Large intestine (tissue), 12 donors: ENCODE measurements at places on chromosomes 7 and 10. TPM values are rescaled to one million over a fixed set of nuclear protein-coding genes. Genes with fewer than 3 reads are reported as not detected.

HOXA6 gene
- polyA plus RNA-seq = 4.0 TPM

DNA sequence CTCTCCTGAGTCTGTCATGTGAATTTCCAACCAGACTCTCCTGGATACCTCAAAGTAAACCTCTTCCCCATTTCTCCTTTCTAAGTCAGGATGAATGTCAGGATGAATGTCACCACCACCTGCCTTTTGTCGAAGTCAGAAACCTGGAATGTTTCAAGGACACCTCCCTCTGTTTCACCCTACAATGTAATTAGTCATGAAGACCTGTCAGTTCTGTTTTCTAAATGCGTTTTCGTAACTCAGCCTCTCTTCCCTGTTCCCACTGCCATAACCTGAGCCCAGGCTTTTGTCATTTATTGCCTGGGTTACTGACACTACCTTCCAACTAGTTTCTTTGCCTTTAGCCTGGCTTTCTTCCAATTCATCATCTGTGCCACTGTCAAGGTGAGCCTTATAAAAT lies 5.5 kb upstream of the STN1 start:
- H3K36me3 ChIP-seq = no peaks in the 10 kb centered on the region
- no peaks in the 10 kb centered on the region for H3K27me3 ChIP-seq
- peaks cover 14% of the 10 kb centered on the region for H3K4me1 ChIP-seq
- H3K27ac ChIP-seq = no peak overlapping the region
- H3K4me3 ChIP-seq = no peak overlapping the region

DNA sequence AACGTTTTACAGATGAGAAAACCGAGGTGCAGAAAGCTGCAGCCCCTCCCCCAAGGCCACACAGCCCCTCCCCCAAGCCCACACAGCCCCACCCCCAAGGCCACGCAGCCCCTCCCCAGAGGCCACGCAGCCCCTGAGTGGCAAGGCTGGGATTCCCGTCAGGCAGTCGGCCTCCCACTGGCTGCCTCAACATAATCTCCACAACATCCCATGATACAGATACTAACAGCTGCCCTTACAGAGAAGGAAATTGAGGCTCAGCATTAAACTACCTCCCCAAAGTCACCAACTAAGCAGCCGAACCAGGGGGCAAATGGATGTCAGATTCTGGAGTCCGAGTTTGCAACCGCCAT lies 15.9 kb downstream of the SH3PXD2A start:
- DNase-seq = no peak
- no peaks in the 10 kb centered on the region for H3K36me3 ChIP-seq
- peaks cover 70% of the 10 kb centered on the region for H3K4me1 ChIP-seq

DNA sequence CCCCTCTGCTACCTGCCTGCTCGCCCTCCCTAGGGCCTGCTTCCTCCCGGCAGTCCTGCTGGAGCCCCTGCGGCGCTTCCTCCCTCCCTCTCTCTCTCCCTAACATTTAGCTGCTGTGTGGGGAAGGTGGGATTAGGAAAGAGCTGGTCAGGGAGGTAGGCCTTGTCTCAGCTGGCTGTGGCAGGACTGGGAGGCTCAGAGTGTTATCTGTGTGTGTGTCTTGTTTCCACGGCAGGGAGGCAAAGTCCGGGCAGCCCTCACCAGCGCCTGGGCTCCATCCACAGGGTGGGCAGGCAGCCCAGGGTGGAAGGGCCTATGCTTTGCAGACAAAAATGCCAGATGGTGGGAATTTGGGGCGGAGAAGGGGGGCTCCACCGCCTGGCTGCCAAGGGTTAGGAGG lies 105.7 kb downstream of the RPS24 start:
- peak; percentile 28 for DNase-seq
- no peaks in the 10 kb centered on the region for H3K4me1 ChIP-seq
- no peak overlapping the region for H3K27ac ChIP-seq
- no peaks in the 10 kb centered on the region for H3K27me3 ChIP-seq
- no peaks in the 10 kb centered on the region for H3K36me3 ChIP-seq

DNA sequence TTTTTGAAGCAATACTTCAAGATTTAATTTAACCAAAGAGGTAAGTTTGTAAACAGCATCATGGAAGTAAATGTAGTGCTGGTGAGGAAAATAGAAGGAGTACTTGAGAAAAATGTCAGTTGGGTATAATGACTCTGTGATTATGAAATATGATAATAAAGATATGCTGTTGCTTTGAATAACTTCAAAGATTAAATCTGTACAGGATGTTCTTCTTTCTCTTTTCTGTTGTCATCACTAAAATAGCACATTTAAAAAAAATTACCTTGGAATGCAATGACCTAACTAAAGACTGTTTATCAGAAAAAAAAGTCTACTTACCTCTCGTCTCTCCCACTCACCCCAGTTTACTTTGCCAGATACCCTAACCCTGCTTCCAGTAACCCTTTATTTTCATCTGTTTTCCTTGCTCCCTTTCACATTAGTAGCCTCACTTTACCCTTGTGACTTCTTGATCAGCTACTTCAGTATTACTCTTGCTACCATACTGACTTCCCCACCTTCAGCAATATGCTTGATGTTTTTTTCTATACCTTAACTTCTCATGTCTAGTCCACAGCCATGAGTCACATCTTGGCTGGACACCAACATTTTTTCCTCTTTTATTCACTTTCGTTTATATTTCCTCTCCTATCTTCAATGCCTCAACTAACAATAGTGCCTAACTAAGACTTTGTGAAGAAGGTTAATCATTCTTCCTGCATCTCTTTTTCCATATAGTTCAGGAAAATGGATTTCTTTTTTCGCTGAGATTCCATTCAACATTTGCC lies 29.7 kb upstream of the TAS2R16 start:
- H3K4me3 ChIP-seq = no peak overlapping the region
- no peak overlapping the region for H3K27ac ChIP-seq
- DNase-seq = no peak
- H3K27me3 ChIP-seq = no peaks in the 10 kb centered on the region

DNA sequence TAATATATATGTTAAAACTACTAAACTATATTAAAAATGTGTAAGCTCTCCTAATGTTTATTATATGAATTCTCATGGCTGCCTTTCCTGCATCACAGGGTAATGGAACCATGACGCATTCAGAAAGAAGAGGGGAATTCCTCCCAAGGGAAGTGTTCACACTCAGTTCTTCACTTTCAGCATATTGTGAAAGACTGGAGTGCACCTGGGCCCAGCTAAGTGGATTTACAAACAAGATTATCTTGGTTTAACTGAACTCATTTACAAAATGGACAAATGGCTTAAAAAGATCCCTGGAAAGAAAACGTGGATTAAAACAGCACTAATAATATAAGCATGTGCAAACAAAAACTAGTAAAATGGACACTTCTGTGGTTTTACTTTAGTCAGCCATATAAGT lies 149.8 kb downstream of the DOCK4 start:
- H3K27ac ChIP-seq = no peak overlapping the region
- H3K27me3 ChIP-seq = no peaks in the 10 kb centered on the region
- no peaks in the 10 kb centered on the region for H3K36me3 ChIP-seq
- H3K4me3 ChIP-seq = no peak overlapping the region
